Activated T-cell treated with anti-CD3 and anti-CD28 coated beads, Interleukin-2, amount 50 U/mL, for 4 hours (primary cell): ENCODE measurements at places on chromosomes 11 and 22. TPM values are rescaled to one million over a fixed set of nuclear protein-coding genes. Genes with fewer than 3 reads are reported as not detected.

- DNase-seq: no peak
These were observed 32.4 kb downstream of the NF2 start for GRCh38 chr22:29635734-29636357.

Gene MRGPRE
- total RNA-seq: not detected

Gene TMEM258
- total RNA-seq: 139 TPM

- DNase-seq: no peak
These were observed 2.5 kb downstream of the ST13 start for GRCh38 chr22:40853961-40854360.

Gene RAB36
- 0.47 TPM for total RNA-seq

Gene ACR
- not detected for total RNA-seq

- DNase-seq: no peak
These were observed 20.7 kb upstream of the SLC22A12 start for GRCh38 chr11:64570341-64570740.

- DNase-seq: no peak
These were observed 3.8 kb upstream of the CTSD start for GRCh38 chr11:1767399-1768140.

GRCh38 chr22:21082248-21082647 lies 36.5 kb downstream of the LRRC74B start:
- no peak for DNase-seq

Gene DAGLA
- total RNA-seq: 0.21 TPM

DNA sequence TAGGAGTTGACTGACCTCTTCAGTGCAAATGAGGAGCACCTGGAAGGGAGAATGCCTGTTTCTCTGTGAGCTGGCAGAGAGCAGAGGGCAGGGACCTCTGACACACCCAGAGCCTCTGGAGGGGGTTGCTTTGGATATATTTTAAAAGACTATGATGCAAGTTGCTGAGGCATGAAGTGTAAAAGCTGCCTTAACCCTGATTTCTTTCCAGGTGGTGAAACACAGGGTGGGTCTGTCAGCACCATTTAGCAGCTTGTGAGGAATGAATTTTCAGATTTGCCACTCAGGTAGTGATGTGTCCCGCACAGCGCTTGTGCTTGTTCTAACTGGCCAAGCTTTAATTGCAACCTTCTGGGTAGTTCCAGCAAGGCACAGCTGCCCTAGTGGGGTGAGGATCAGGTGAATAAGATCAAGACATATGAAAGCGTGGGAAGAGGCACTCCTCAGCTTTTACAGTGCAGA lies 90.2 kb downstream of the SWAP70 start:
- no peak for DNase-seq

Gene C11orf97
- total RNA-seq: not detected

GRCh38 chr11:44885919-44886789 lies 64.5 kb downstream of the TP53I11 start:
- no peak for DNase-seq

DNA sequence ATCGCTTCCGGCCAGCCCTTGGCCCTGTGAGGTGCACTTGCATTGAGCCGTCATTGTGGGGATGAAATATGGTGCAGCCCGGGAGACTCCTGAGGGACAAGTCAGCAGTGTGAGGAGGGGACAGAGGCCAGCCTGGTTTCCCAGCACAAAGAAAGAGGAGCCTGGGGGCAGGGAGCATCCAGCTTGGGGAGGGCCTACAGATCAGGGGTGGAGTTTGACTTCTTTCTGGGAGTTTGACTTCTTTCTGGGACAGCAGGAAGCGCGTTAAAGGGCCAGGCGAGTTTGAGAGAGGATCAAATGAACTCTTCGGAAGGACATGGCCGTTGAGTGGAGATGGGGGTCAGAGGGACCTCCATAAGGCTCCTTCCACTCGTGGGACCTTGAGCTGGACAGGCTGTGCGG lies 91.9 kb downstream of the LRRC32 start:
- no peak for DNase-seq

Gene C1QTNF5
- not detected for total RNA-seq

GRCh38 chr11:46307785-46308341 lies 30.4 kb downstream of the CREB3L1 start:
- no peak for DNase-seq

Gene MS4A4E
- total RNA-seq: not detected

Gene RASD2
- total RNA-seq: 0.08 TPM

Gene MFNG
- 184 TPM for total RNA-seq

Gene OR6X1
- total RNA-seq: not detected

DNA sequence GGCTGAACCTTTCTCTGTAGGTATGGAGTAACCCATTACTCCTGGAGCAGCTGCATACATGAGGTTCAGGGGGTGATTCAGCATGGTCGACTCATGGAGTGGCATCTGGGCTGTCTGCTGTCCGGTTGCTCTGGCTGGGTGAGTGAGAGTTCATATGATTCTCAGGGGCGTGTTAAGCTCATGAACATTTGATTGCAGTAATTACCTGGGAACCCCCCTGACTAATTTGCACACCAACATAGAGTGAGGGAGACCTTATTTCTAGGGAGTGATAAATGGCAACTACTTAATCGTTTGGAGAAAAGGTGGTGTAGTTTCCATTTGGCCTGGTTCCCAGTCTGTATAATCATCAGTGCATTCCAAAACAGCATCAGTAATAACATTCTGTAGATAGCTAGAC lies 661.9 kb downstream of the ETS1 start:
- no peak for DNase-seq

Gene PGM2L1
- total RNA-seq: 9.4 TPM

Gene CARD16
- total RNA-seq: 4.3 TPM

GRCh38 chr11:114988644-114989043 lies 310.3 kb downstream of the NXPE2 start:
- DNase-seq: no peak

DNA sequence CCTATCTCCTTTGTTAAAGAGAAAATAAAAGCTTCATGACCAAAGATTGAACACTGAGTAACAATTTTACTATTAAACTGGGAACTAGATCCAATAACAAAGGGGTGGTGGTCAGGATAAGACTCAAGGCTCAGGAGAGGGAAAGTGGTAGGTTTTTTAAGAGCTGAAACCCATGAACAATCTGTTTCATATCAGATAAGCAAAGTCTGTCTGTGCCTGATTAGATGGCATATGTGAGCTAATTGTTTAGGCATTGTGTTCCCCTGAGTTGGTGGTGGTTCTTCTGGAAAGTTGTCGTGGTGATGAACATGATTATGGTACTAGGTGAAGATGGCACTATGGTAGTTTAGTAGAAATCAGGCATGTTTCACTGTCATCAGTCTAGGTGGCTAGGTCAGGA lies 24.4 kb downstream of the USP47 start:
- no peak for DNase-seq

Gene SYCE3
- not detected for total RNA-seq

DNA sequence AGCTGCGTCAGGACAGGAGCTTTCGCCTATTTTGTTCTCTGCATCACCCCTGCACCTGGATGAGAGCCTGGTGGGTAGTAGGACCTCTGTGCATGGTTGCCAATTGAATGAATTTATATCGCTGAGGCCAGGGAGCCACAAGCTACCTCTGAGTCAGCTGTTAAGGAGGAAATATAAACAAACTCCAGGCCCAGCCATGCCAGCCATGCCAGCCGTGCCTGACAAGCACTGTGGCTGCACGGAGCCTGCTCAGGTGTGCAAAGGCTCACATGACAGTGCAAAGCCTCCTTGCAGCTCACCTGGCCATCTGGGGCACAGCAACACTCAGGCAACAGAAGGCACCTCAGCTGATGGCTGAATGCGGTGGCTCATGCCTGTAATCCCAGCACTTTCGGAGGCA lies 33.7 kb upstream of the LINC01488 start:
- DNase-seq: no peak

Gene EIF3F
- 336 TPM for total RNA-seq

Gene BRSK2
- 0.53 TPM for total RNA-seq

DNA sequence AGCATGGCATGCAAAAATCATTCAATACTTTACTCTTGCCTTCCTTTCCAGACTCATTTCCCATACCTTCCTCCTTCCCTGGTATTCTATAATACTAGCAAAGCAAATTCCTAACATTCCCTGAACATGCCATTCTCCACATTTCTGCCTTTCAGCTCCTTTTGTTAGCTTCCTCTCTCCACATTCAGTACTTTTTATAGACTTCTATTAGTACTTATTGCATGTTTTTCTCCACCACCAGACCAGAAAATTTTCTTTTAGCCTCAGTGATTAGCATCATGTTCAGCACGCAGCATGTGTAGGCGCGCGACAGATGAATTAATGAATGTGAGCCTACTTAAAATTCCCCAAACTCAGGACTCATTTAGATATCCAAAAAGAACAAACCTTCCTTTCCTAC lies 935.3 kb downstream of the DLG2 start:
- DNase-seq: no peak

DNA sequence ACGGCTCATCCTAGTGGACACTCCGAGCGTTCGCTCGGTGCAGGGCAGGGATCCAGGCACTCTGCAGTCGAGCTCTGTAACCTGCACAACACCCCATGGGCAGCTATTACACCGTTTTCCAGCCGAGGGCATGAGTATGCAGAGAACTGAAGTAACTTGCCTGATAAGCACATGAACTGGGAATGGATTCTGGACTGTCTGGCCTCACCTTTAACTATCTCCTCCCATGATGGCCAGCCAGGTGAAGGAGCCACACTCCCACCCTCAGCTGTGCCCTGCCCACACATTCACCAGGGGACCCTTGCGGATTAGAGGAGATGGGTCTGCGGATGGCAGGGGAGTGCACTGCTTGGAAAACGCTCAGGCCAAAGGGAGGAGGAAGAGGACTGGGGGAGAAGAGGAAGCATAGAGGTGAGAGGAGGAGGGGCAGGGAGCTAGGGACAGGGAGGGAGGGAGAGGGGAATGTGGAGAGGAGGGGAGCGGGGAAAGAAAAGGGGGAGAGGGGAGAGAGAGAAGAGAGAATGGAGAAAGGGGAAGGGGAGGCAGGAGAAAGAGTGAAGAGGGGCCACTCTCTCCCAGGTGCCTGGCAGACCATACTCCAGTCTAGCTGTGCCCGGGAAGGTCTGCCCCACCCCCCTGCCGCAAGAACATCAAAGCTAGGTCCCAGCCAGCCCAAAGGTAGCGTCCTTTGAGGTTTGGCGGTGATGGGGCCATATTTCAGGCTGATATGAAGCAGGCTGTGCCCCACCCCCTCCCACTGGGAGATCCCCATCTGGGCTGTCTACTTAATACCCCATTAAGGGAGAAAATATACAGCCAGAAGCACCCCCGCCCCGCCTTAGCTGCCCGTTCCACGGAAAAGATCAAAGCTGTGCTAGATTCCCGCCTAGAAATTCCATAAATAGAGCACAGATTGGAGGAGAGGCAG lies 33.2 kb upstream of the TCF20 start:
- DNase-seq: no peak

GRCh38 chr11:14451825-14452224 lies 47.8 kb downstream of the COPB1 start:
- no peak for DNase-seq

GRCh38 chr11:133895061-133895479 lies 49.8 kb upstream of the SPATA19 start:
- DNase-seq: no peak

GRCh38 chr11:133902506-133902905 lies 54.3 kb downstream of the IGSF9B start:
- no peak for DNase-seq

DNA sequence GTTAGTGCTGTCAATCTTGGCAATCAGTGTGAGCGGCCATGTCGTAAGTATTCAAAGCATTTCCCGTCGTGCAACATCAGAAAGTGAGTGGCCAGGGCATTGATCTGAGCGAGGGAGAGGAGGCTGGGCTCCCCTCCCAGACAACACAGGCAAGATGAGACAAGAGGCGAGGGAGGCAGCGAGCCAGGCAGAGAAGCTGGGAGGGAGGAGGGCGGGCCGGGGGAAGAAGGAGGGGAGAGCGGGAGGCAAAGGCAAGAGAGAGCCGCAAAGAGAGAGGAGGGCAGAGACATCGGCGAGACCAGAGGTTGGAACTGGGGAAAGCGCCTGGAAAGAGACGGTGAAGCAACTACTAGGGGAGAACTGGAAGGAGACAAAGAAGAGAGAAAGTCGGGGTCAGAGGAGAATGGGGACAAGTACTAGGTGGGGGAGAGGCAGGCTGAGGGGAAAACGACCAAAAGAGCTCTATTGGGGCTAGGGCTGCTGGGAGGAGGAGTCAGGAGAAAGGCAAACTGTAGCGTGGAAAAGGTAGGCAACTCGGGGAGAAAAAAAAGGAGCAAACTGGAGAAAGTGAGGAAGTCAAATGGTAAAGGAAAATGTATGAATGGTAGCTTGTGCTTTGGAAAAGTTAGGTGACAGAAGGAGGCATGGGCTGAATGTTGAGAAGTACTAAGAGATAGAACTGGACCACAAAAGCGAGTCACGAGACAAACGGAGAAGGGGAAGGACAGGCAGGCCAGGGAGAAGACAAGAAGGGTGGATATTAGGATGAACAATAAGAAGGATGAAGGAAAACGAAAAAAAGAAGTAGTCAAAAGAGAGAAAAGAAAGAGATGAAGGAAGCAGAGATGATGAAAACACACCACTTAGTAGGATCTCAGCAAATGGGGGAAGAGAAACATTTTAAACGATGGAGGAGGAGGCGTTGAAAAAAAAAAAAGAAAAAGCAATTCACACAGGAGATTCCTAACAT lies 130.5 kb upstream of the C11orf58 start:
- no peak for DNase-seq

- no peak for DNase-seq
These were observed 63.5 kb downstream of the CRYBB2 start for GRCh38 chr22:25282671-25283561.

DNA sequence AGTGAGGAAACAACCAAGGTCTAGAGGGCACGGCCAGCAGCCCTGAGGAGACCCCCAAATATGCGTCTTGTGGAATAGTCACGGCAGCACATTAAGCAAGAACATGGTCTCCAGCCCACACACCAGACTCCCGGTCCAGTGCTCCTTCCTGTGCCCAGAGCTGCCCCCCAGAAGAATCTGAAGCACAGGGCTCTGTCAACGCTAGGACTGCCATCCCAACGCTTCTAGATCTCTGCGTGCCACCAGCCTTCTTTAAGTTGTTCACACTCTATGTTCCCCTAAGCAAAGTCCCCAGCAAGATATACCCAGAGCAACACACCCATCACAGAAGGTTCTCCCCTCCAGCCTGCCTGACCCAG lies 3.5 kb upstream of the SEC14L2 start:
- DNase-seq: no peak

DNA sequence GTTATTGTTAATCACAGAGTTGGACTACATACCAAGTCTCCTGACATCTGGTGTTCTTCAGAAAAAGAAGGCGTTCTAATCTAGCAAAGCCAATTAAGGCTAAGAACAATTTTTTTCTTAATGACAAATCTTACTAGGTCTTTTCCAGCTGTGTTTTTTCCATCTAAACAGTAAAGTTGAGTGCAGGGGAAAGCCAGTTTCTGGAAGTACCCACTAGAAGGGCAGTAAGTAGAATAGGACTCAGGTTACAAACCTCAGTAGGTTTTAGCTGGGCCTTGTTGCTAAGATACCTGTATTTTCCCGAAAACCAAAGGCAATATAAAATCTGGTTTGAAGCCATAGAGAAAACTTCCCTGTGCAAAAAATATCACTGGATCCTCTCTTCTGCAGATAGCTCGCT lies 351.9 kb downstream of the ETS1 start:
- DNase-seq: no peak

Gene CLMP
- 0.25 TPM for total RNA-seq

- no peak for DNase-seq
These were observed 470.1 kb upstream of the B3GAT1 start for GRCh38 chr11:134882141-134882540.
